ENCODE measurements at places on chromosomes 13 and 19. TPM values are rescaled to one million over a fixed set of nuclear protein-coding genes. Genes with fewer than 3 reads are reported as not detected.
A peak's percentile ranks its signal among the peaks of the same experiment; 100 is the strongest.

- no peaks in the 10 kb centered on the region for H3K36me3 ChIP-seq
- peaks cover 23% of the 10 kb centered on the region for H3K4me1 ChIP-seq
- DNase-seq = no peak
- H3K27me3 ChIP-seq = peaks cover 5% of the 10 kb centered on the region
- H3K4me3 ChIP-seq = no peak overlapping the region
Observed at GRCh38 chr13:106612688-106613087, 44.8 kb upstream of the ARGLU1 start.

DNA sequence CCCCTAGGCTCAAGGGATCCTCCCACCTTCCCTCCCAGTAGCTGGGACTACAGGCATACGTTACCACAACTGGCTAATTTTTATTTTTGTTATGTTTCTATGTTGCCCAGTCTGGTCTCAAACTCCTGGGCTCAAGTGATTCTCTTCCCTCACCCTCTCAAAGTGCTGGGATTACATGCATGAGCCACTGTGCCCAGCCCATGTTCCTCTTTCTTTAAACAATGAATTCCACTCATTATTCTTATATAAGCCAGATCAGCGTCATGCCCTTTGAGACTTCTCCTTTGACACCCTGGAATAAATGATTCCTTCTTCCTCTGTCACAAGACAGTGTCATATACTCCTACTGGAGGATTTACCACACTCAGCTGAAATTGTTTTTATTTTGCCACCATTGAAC, 519.9 kb upstream of the SPRY2 start:
- no peak overlapping the region for H3K27ac ChIP-seq
- no peak overlapping the region for H3K4me3 ChIP-seq
- no peaks in the 10 kb centered on the region for H3K4me1 ChIP-seq
- H3K36me3 ChIP-seq = no peaks in the 10 kb centered on the region
- no peaks in the 10 kb centered on the region for H3K27me3 ChIP-seq

GRCh38 chr13:34144142-34144541, 326.2 kb downstream of the RFC3 start:
- no peak overlapping the region for H3K27ac ChIP-seq
- no peak overlapping the region for H3K4me3 ChIP-seq
- no peaks in the 10 kb centered on the region for H3K4me1 ChIP-seq
- H3K36me3 ChIP-seq = no peaks in the 10 kb centered on the region
- peaks cover 6% of the 10 kb centered on the region for H3K27me3 ChIP-seq

DNA sequence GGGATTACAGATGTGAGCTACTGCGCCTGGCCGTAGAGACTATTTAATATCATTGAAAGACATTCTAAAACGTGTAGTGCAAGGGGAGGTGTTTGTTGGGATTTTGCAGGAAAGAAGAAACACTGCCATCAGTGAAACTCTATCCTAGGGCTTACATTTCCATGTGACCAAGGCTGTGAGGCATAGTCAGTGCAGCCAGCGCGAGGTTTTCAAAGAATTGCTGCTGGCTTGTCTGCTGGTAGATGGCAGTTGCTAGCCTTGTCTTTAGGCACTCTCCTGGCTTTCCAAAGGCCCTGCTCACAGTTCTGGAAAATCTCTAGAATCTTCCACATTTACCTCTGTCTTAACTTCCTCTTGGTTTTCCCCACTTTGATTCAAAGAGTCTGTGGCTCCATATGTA, 77.5 kb downstream of the GPC6 start:
- DNase-seq = no peak
- peaks cover 24% of the 10 kb centered on the region for H3K4me1 ChIP-seq
- no peaks in the 10 kb centered on the region for H3K36me3 ChIP-seq

GRCh38 chr13:98541701-98542203, 35.2 kb downstream of the STK24 start:
- H3K4me3 ChIP-seq = peak overlapping the region; percentile 64
- DNase-seq = peak; percentile 40
- H3K27ac ChIP-seq = peak overlapping the region; percentile 95
- peaks cover 5% of the 10 kb centered on the region for H3K27me3 ChIP-seq

- no peaks in the 10 kb centered on the region for H3K4me1 ChIP-seq
- no peak for DNase-seq
- H3K4me3 ChIP-seq = no peak overlapping the region
- H3K27ac ChIP-seq = no peak overlapping the region
Observed at GRCh38 chr19:43332058-43332922, 21.2 kb upstream of the CD177 start.

DNA sequence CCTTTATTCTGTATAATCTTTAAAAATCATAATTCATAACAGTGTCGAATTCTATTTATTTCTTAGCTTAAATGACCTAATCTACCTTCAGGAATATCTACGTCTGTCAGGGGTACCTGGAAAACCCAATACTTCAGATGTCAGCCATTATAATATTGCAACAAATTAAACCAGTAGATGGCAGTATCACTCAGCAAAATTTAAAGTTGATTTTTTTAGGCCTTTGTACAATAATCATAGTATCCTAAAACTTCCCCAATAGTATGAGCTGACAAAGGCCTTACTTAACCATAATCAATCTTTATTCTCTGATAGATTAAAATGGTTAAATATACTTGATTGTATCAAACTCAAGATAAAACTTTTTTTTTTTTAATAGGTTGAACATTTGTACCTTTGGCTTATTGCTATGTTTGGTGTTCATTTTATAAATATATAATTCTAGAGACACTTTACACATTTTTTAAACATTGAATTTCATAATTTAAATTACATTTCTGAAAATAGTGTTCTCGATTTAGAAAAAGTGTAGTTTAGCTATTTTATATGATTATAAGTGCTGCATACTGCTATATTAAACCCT, 830.2 kb upstream of the SPRY2 start:
- no peak overlapping the region for H3K4me3 ChIP-seq
- H3K27ac ChIP-seq = no peak overlapping the region
- peak; percentile 1 for DNase-seq
- no peaks in the 10 kb centered on the region for H3K36me3 ChIP-seq
- no peaks in the 10 kb centered on the region for H3K4me1 ChIP-seq

- DNase-seq = no peak
- H3K4me3 ChIP-seq = no peak overlapping the region
- H3K27ac ChIP-seq = no peak overlapping the region
- H3K4me1 ChIP-seq = peaks cover 21% of the 10 kb centered on the region
- peaks cover 5% of the 10 kb centered on the region for H3K27me3 ChIP-seq
Observed at GRCh38 chr19:51548891-51549305, 17.4 kb upstream of the SIGLEC6 start.

GRCh38 chr19:11373166-11373884, 1.1 kb upstream of the SWSAP1 start:
- peak; percentile 5 for DNase-seq
- no peaks in the 10 kb centered on the region for H3K36me3 ChIP-seq
- H3K4me3 ChIP-seq = no peak overlapping the region
- no peaks in the 10 kb centered on the region for H3K27me3 ChIP-seq
- H3K4me1 ChIP-seq = peaks cover 22% of the 10 kb centered on the region

- no peaks in the 10 kb centered on the region for H3K36me3 ChIP-seq
- DNase-seq = no peak
- H3K4me1 ChIP-seq = peaks cover 17% of the 10 kb centered on the region
- H3K4me3 ChIP-seq = no peak overlapping the region
- no peak overlapping the region for H3K27ac ChIP-seq
- peaks cover 2% of the 10 kb centered on the region for H3K27me3 ChIP-seq
Observed at GRCh38 chr13:98986226-98986846, 8.5 kb upstream of the DOCK9 start.

The KCNN4 gene
- total RNA-seq = 0.68 TPM

The PLK5 gene
- total RNA-seq = 0.46 TPM

The QPCTL gene
- total RNA-seq = 28.2 TPM

The SIGLECL1 gene
- not detected for total RNA-seq

The RAB3A gene
- total RNA-seq = 9.5 TPM

The DACH1 gene
- not detected for total RNA-seq

The TEX29 gene
- total RNA-seq = not detected

The TMEM190 gene
- 0.33 TPM for total RNA-seq

Measured in HFFc6 (cell line).